Activated effector memory CD4-positive, alpha-beta T cell treated with Interleukin-2 at 50 U/mL for 16 hours (primary cell): ENCODE measurements at places on chromosomes 16 and 17.

GRCh38 chr16:35221482-35222185 is 1762.2 kb downstream of the TP53TG3F start:
- no peak for DNase-seq

GRCh38 chr16:13453938-13454553 is 465.9 kb upstream of the ERCC4 start:
- no peak for DNase-seq

DNA sequence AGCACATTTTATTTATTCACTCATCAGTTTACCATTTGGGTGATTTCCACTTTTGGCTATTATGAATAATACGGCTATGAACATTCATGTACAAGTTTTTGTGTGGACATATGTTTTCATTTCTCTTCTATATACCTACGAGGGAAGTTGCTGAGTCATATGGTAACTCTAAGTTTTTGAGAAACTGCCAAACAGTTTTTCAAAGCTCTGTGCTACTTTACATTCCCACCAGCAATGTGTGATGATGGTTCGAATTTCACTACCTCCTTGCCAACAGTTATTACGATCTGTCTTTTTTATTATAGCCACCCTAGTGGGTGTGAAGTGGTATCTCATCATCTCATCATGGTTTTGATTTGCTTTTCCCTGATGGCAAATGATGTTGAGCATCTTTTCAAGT is 63.7 kb upstream of the MRTFB start:
- no peak for DNase-seq

- no peak for DNase-seq
Observed at GRCh38 chr17:74569020-74570003, 2.0 kb upstream of the CD300H start.

- no peak for DNase-seq
Observed at GRCh38 chr17:41539071-41539492, 11.0 kb upstream of the KRT19 start.

DNA sequence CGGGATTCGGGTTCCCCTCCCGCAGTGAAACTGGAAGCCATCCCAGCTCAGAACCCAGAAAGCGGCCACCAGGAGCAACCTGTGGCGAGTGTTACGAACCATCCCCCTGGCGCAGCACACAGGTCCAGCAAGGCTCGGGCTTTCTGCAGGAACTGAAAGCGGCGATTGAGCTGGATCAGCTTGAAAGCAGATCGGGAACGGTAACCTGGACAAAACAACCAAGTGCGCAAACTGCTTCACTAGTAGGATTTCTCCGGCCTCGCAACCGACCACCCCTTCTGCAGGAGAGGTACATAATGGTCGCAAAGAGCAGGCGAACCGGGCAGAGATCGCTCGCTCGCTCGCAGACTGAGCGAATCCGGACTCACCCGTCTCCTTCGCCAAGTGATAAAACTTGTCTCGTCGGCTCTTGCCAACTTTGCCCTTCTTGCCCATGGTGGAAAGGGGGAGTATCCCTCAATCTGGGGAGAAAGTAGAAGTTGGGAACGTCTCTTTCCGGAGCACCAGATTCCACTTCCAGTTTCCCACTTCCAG is 696 bp upstream of the PSMC5 start:
- no peak for DNase-seq

GRCh38 chr16:53680756-53681155 is 22.9 kb downstream of the RPGRIP1L start:
- DNase-seq = no peak

DNA sequence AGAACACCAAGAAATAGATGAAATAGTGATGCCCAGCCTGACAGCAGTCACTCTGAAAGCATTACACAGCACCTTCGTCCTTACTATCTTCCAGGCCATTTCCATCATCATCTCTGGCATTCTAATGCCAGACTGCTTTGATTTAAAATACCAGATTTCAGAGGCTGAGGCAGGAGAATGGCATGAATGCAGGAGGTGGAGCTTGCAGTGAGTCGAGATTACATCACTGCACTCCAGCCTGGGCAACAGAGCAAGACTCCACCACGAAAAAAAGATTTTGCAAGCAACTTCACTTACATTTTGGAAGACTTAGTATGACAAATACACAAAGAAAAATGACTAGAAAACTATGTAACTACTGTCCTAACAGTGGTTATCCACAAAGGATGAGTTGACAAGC is 244.0 kb downstream of the CPPED1 start:
- DNase-seq = no peak

DNA sequence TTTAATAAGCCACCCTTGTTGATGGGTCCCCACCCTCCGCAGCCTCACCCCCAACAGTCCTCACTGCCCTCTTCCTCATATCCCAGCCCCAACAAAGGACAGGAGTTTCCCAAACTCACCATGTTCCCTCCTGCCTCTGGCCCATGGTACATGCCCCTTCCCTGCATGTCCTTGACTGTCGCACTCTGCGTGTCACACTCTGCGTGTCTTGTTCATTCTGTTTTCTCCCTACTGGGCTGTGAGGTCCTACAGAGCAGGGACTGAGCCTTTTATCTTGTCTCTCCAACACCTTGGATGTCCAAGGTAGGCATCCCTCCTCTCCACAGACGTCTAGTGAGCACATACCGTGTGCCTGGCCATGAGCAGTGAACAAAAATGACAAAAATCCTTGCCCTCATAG is 154.7 kb downstream of the SOCS1 start:
- DNase-seq = no peak

GRCh38 chr16:51399908-51400670 is 249.0 kb upstream of the SALL1 start:
- DNase-seq = no peak

DNA sequence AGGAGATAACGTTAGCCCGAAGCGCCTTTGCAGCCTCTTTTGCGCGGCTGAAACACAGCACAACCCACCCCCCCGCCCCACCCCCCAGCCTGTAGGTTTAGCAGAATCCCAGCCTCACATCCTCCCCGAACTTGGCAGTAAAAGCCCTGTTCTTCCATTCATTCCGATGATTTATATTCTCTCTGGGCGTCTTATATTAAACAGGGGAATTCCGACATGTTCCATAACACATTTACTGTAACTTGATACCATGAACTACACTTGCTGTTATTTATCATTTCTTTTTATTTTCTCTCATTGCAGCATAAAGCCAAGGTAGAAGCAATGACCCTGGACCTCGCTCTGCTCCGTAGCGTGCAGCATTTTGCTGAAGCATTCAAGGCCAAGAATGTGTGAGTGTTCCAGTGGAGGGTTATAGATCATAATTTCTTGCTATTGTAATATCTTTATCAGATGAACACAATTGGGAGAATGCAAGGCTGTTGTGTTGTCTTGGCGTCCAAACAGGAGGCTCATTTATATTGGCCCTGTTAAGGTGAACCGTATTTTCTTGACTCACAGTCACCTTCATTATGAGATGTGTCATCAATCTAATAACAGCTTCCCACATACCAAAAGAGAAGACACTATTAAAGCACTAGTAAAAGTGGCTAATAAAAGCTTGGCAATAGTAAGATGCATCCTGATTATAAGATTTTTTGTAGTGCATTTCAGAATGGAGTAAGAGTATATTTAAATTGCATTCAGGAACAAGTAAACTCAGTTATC is 287.3 kb downstream of the WWOX start:
- DNase-seq = no peak

DNA sequence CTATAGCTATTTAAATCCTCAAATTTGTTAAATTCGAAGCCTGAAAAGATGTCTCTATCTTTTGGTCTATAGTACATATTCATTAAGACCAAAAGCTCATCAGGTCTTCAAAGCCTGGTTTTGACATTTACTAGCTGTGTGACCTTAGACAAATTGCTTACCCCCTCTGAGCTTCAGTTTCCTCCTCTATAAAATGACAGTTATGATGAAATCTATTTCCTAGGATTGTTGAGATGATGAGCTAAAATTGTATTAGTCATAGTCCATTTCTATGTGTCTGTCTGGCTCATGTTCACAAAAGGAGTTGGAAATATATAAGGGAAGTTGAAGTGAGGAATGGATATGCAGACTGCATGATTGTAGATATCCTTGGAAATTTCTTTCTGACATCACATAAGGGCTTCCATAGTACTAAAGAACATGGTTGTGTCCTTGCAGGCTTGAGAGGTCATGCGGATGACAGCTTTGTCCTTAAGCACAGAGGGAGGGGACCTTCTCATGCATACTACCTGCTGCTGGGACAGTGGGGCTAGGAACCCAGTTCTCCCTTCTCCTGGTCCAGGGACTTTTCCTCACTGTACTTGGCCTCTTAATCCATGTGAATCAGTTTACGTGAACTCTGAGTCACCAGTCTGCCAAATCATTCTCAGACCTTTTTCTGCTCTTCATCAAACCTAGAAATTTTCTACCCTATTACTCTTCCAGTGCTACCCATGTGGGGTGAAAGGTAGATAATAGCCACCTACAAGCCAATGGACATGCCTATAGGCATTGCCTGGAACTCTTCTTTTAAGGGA is 487.5 kb upstream of the SALL1 start:
- no peak for DNase-seq

DNA sequence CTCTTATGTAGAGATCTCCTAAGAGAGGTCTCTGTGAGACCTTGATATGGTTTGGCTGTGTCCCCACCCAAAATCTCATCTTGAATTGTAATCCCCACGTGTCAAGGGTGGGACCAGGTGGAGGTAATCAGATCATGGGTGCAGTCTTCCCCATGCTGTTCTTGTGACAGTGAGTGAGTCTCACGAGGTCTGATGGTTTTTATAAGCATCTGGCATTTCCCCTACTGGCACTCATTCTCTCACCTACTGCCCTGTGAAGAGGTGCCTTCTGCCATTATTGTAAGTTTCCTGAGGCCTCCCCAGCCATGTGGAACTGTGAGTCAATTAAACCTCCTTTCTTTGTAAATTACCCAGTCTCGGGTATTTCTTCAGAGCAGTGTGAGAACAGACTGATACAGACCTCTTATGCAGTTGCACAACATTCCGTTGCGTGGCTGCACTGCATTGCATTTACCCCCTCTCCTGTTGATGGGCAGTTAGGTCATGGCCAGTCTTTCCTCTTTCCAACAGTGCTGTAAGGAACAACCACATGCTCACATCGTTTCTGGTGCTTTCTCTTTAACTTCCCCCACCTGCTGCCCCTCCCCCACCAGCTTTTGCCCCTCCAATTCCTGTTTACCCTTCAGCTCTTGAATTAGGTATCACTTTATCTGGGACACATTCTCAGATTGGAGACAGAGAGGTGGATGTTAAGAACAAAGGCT is 43.6 kb upstream of the MED9 start:
- DNase-seq = no peak

GRCh38 chr17:41393294-41393693 is 4.1 kb downstream of the KRT31 start:
- DNase-seq = no peak

GRCh38 chr16:84088695-84089395 is 27.9 kb downstream of the MBTPS1 start:
- peak; percentile 21 for DNase-seq

DNA sequence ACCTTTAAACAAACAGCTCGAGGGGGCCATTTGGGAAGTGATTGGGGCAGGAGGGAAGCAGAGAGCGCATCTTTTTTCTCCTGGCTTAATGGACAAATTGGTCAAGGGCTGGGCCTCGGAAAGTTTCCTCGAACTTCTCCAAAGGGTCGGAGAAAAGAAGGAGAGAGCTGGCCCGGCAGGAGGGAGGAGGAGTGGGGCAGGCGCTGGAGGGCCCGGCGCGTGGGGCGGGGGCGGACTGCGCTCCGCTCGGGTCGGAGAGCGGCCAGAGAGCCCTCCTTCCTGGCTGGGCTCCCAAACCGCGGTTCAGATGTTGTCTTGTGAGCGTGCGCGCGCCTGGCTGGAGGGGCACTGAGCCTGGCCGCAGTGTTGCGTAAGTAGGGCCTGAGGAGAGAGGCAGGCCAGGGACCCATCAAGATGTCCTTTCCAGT is 1.2 kb downstream of the MMP2 start:
- no peak for DNase-seq

- no peak for DNase-seq
Observed at GRCh38 chr16:84599521-84600202, 18.2 kb downstream of the COTL1 start.

GRCh38 chr17:1648173-1648962 is 1.3 kb downstream of the RILP start:
- DNase-seq = no peak

- DNase-seq = no peak
Observed at GRCh38 chr16:23552161-23552560, 5.0 kb downstream of the EARS2 start.

- no peak for DNase-seq
Observed at GRCh38 chr16:56995136-56995805, 5.9 kb downstream of the NLRC5 start.

- no peak for DNase-seq
Observed at GRCh38 chr16:980595-980854, 1.0 kb upstream of the SOX8 start.

DNA sequence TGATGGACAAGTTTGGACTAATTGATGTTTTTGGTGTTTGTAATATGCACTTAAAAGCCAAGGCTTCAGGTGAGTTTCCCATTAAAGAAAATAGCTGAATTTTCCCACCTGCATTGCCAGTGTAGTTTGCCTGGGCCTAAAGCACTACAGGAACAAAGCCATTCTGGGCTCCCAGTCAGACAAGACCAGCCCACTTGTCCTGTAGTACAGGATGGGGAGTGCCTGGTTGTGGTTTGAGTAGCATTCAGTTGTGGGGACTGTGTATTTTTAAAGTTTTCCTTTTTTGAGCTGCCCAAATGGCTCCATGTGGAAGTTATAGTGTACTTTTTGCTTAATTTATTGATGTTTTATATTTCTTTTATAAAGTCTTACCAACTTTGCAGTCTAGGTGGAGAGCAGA is 91.7 kb downstream of the TANGO6 start:
- DNase-seq = no peak

- no peak for DNase-seq
Observed at GRCh38 chr17:5424909-5425308, 4.9 kb downstream of the RPAIN start.

GRCh38 chr16:3138823-3139426 is 4.1 kb downstream of the ZNF213 start:
- no peak for DNase-seq

DNA sequence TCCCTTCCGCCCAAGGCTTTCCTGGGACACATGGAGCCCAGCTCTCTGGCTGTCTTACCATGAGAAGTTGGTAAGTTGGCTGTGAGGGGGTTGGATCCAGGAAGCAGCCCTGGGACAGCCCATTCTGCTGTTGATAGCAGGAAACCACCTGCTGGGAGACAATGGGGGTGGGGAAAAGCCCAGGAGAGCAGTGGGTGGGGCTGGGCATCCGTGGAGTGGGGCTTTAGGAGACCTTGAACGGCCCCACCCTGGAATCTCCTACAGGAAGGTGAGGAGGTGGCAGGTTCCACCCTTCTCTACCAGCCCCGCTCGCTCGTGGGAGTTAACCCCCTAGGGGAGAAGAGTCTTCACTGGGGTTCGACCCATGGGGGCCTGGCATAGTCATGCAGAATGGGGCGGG is 5.8 kb downstream of the TMEM92 start:
- DNase-seq = no peak

- DNase-seq = peak; percentile 95
Observed at GRCh38 chr17:49739641-49740271, 24.2 kb downstream of the FAM117A start.
